ENCODE measurements at places on chromosomes 1 and 21.

DNA sequence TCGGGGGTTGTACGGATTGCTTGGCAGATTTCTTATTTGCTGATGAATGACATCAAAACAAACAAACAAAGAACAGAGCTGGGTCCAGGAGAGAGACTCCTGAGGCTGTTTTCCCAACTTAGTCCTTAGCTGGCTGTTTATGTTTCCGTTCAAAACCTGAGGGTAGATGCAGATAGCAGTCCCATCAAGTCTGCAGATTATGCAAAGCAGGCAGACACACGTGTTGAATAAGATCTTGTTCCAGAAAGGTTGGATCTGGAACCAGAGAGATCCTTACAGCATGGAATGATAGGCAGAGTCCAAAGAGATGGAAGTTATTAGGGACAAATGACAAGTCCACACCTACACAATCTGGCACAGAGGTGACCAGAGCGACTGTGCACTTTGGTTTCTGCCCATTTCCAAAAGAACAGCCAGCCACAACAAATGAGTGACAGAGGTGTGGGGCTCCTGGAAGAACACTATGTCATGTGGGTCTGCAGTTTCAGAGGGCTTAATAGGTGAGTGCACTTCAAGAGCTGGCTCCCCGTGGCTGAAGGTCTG lies 65.5 kb downstream of the MAN1C1 start:
- no peak for DNase-seq

DNA sequence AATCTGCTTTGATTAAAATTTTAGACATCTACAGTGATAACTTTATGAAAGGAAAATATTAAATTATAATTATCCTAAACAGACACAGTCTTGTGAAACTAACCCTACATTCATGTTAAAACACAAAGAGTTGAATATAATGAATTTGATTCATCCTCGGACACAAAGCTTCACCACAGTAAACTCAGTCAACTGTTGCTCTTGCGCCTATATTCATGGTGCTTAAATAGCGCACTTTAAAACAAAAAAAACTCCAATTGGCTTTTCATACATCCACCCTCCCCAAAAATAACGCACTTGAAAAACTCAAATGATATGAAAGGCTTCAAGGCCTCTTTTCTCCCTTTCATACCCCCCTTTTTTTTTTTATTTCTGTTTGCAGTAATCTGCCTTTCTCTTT lies 260.3 kb downstream of the FAF1 start:
- DNase-seq = no peak

GRCh38 chr21:42320791-42321190 lies 5.6 kb upstream of the TFF3 start:
- no peak for DNase-seq

DNA sequence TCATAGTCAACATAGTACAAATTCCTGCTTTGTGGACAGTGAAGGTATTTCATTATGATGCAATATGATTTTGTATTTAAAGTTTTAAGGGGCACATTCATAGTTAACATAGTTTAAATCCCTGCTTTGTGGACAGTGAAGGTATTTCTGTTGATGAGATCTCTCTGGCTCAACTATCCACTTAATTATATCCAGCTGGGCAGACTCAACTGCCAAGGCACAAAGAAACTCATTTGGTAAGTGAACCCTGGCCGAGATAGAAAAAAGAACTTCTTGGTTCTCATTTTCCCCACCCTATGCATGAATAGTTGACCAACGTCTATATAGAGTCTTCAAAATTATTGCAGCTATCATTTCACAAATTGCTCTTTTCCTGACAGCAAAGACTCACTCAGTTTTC lies 1194.6 kb downstream of the NCAM2 start:
- DNase-seq = no peak

- DNase-seq = peak; percentile 18
Observed at GRCh38 chr21:37758982-37759381, 157.3 kb downstream of the KCNJ6 start.

GRCh38 chr1:54949053-54949452 lies 31.4 kb upstream of the TMEM61 start:
- peak; percentile 29 for DNase-seq

GRCh38 chr21:42621819-42622177 lies 31.6 kb upstream of the PDE9A start:
- DNase-seq = no peak

GRCh38 chr1:247118946-247119446 lies 14.8 kb upstream of the ZNF669 start:
- no peak for DNase-seq

GRCh38 chr1:168180148-168180524 lies 1.4 kb downstream of the TIPRL start:
- peak; percentile 6 for DNase-seq

- DNase-seq = no peak
Observed at GRCh38 chr1:22500058-22500457, 48.4 kb downstream of the ZBTB40 start.

DNA sequence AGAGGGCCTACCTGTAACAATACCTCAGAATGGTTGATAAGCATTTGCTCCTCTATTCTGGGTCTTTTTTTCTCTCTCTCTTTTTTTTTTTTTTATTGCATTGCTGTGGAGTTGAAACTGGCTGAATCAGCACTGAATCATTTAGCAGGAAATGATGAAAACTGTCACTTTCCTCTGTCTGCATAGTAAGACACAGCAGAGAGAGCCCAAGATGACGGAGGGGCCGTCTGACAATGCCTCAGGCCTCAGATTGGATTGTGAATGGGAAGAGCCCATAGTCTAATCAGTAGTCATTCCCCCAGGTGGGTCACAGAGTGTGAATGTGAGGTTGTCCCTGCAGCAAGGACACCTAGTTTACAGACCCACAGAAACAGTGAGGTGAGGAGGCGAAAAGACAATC lies 193.2 kb upstream of the PLXNA2 start:
- no peak for DNase-seq

DNA sequence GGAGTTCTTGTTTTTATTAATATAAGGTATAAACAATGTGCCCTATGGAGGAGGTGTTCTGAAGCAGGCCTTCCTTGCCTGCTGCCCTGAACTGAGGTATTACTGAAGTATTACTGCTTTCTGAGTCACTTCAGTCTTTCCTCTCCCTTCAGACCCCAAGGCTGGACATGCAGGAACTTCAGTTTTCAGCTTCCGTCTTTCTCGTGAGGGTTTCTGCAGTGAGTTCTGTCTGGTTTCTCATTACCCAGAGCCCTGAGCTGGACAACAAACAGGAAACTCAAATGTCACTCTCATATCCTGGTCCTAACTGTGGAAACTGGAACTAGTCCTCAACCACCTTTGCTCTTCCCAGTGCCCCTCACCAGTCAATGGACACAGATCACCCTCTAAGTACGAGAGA lies 46.8 kb downstream of the ELAVL4 start:
- no peak for DNase-seq

GRCh38 chr1:180849031-180849775 lies 63.5 kb upstream of the KIAA1614 start:
- DNase-seq = no peak

GRCh38 chr1:40965531-40965930 lies 14.0 kb upstream of the CTPS1 start:
- no peak for DNase-seq

DNA sequence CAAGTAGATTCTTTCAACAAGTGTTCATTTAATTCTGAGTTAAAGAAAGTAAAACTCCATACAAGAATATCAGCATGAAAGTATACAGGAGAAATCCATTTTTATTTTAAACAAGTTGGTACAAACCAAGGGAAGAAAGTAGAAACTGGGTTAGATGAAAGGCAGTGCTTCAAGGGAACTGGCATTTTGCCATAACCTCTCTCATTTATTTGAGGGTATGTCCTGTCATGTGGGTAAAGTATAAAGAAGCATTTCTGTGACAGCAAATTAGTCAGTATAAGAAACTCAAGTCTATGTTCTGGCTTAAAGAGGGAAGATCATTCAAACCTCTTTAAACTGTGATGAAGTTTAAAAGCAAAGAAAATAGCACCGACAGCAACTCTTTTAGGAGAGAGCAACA lies 32.0 kb downstream of the OLFM3 start:
- DNase-seq = no peak

- no peak for DNase-seq
Observed at GRCh38 chr1:159266832-159267231, 35.3 kb upstream of the FCER1A start.

GRCh38 chr1:23198373-23198772 lies 18.9 kb downstream of the HTR1D start:
- DNase-seq = no peak

DNA sequence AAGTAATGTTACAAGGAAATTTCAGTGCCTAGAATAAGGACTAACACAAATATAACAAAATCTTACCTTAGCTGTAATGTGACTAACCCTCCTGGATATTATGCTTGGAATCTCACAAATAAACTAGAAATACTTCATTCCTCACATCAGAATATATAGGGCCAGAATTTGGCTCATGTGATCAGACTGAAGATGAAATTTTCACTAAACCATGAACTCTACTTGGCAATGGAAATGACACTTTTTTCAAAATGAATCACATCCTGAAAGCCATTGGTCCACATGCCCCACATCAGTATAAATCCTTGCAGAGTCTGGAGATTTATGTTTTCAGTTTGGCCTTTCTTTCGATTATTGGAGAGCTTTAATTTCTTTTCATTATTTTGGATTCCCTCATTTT lies 227.8 kb downstream of the NRIP1 start:
- no peak for DNase-seq

DNA sequence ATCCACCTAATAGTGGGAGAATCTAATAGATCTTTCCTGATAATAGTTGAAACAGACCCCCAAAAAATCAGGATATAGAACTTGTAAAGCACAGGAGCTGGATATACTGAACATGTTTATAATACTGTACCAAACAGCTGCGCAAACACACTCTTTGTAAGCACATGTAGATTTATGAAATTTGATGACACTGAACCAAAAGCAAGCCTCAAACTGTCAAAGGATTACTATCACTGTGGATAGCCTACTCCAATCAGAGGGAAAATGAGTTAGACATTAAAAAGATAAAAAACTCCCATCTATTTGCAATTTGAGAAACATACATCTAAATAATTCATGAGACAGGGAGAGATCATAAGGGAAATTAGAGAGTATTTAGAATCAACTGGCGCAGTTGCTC lies 26.1 kb downstream of the RCAN3 start:
- DNase-seq = no peak

DNA sequence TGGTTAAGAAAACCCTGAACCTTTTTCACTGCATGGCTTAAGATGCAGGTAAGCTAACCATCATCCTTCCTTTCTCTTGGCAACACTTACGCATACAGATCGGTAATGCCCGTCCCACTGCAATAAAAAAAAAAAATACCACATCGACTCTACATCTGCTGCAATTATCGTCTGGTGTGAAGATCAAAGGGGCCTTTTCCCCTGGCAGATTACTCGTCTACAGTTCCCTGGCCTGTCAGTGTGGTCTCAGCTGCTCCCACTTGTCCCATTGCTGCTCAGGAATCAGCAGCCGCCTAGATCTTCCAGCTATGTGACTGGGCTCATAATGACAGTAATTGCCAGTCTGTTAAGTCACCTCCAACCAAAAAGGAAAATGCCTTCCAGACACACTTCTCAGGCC lies 133.1 kb downstream of the SETD4 start:
- no peak for DNase-seq

GRCh38 chr1:34925730-34926129 lies 3.7 kb downstream of the DLGAP3 start:
- DNase-seq = no peak

- no peak for DNase-seq
Observed at GRCh38 chr1:100868364-100868995, 26.2 kb downstream of the EXTL2 start.

GRCh38 chr1:89609781-89610456 lies 23.0 kb upstream of the LRRC8C start:
- DNase-seq = peak; percentile 73

DNA sequence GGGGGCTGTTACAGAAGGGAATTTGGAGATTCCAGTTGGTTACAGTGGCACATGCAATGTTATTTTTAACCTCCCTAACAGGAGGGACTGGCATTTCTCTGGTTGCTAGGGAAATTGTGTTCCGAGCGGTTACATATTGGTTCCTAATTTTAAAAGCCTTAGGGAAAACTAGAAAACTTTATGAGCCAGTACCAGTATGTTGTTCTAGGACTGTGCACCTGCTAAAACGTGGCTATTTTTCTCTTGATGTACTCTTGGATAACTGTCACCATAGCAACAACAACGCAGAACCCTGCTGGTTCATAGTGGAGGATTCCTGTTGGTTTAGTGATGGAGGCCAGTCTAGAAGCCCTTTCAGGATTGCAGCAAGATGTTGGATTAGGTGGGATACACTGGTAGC lies 68.9 kb upstream of the PGBD5 start:
- DNase-seq = no peak

DNA sequence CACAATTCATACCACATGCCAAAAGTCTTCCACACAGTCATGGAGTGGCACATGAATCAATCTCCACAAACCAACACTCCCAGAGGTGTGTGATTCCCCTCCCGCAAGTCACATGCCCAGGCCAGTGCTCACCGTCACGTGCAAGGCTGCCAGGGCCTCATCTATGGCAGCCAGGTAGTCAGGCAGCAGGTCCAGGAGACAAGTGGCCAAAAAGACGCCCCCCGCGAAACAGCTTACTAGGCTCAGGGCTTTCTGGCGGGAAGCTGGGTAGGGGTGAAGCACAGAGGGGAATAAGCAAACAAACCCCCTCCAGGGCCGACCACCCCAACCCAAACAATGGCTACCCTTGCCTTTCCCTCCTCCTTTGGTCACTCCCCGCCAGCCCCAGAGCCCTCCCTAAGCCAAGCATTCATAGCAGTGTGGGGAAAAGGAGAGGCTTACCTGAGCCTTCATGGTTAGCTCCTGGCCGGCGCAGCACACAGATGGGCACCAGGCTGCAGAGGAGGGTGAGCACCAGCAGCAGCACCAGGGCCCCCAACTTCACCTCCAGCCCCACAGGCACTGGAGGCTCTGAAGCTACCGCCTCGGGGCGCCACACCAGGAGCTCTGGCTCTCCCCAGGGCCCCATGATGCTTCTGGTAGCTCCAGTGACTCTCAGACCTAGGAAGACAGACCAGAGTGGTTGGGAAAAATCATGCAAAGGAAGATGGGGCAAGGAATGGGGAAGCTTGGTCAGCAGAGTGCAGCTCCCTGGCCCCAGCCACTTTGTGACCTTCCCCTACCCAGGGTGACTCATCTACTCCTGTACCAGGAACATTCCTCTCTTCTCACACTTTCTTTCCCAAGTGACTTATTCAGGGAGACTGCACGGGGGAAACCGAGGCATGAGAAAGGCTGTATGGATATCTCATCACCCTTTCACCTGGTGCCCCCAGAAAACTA lies 978 bp downstream of the SLC39A1 start:
- no peak for DNase-seq

GRCh38 chr1:178664278-178664677 lies 60.8 kb upstream of the RALGPS2 start:
- DNase-seq = peak; percentile 53

- peak; percentile 53 for DNase-seq
Observed at GRCh38 chr1:116232989-116233514, 121.9 kb downstream of the MAB21L3 start.

DNA sequence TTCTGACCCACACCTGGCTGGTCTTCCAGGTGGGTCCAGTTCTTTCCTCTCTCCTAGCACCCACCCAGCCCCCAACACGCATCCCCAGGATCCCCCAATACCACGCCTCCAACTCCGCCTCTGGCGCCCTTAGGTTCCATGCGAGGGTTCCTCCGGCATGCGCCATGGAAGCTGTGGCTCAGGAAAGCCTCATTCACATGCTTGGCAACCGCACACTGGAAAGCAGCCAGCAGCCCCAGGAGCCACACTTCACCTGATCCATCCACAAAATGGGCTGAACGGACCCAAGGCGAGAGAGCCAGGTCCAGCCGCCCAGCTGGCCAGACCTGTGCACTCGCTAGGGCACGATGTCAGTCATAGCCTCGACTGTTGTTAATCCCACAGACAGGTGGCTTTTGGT lies 161.2 kb downstream of the PSMG1 start:
- no peak for DNase-seq

All from CD4-positive, alpha-beta T cell treated with Interleukin-4 for 1 hour (primary cell).